ENCODE measurements at places on chromosomes 13 and 19.

- DNase-seq = no peak
These were observed 153.1 kb downstream of the LACC1 start for GRCh38 chr13:44032802-44033201.

GRCh38 chr19:48479686-48480085 is 10.5 kb downstream of the CYTH2 start:
- DNase-seq = no peak

- no peak for DNase-seq
These were observed 23.3 kb downstream of the SMIM24 start for GRCh38 chr19:3456925-3457527.

DNA sequence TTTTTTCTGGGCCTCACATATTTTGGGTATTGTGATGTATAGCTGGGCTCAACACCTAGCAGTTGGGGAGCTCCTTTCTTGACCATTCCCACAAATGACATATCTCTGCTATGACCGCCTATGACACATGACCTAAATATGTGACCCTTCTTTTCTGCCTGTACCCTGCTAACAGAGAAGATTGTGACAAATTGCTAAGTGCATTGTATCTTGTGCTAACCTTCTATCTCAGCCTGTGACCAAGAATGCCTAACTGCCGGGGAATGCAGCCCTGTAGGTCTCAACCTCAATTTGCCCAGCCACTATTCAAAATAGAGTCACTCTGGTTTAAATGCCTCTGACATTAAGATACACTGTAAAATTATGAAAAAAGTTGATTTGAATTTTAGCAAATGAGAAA is 6.8 kb upstream of the ZNF429 start:
- DNase-seq = no peak

DNA sequence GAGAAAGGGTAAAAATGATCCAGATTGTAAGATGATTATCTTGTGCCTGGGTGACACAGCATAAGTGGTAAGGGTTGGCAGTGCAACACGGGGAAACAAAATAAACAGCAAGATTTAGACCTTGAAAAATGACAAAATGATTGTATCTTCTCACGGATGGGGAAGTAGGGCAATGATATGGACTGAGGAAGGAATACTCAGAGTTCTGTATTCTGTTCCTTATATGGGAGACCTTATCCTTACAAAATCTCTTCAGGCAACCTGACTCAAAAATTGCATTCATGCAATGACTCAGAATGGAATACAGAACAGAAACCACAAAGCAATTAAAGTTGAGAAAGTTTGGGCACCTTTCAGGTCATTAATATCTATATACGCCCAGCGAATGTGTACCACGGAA is 149.0 kb downstream of the HS6ST3 start:
- no peak for DNase-seq

GRCh38 chr19:5567360-5567969 is at the start of gene TINCR:
Gene TINCR, minus strand, starts transcription at chr19:5567953.
- no peak for DNase-seq

- no peak for DNase-seq
These were observed 8.2 kb downstream of the FXYD5 start for GRCh38 chr19:35162471-35163326.

DNA sequence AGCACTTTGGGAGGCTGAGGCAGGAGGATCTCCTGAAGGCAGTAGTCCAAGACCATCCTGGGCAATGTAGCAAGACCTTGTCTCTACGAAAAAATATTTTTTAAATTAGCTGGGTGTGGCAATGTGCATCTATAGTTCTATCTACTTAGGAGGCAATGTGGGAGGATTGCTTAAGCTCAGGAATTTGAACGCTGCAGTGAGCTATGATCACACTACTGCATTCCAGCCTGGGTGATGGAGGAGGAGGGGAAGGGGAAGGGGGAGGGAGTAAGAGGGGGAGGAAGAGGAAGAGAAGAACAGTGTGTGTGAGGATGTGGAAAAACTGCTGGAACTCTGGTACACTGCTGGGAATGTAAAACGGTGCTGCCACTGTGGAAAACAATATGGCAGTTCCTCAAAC is 9.2 kb upstream of the CLIP3 start:
- no peak for DNase-seq

- DNase-seq = no peak
These were observed 838 bp downstream of the PPP2R1A start for GRCh38 chr19:52190487-52191293.

DNA sequence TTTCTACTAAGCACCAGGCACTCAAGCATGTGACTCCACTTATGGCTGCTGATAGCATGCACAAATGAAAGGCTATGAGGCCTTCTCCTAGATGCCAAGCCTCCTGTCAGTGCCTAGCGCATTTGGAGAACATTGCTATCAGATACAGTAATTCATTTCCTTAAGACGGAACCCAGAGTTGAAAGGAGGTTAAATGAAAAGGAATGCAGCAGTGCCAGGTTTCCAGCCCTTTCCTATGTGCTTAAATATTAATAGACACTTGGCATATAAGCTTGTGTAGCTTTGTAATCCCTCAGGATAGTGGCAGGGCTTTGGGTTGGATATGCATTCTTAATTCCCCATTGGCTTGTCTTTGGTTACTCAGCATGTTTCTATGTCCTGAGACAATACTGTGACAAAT is 140.1 kb upstream of the FRY start:
- DNase-seq = no peak

DNA sequence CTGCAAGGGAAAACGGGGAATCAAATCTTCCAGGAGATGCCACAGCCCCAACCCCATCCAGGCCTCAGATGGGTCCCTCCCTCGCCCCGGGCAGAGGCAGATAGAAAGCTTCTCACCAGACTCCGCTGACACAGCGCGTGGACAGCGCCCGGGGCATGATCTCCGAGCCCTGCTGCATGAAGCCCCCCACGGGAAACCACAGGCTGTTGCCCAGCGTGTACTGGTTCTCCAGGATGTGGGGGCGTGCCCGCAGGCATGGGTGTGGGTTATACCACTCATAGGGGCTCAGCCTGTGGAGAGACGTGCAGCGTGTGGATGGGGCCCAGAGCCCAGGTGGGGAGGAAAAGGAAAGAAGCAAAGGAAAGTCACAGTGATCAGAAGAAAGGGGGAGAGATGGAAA is 27.2 kb upstream of the ATP1A3 start:
- no peak for DNase-seq

GRCh38 chr13:81480634-81481033 is 1139.7 kb upstream of the SPRY2 start:
- no peak for DNase-seq

DNA sequence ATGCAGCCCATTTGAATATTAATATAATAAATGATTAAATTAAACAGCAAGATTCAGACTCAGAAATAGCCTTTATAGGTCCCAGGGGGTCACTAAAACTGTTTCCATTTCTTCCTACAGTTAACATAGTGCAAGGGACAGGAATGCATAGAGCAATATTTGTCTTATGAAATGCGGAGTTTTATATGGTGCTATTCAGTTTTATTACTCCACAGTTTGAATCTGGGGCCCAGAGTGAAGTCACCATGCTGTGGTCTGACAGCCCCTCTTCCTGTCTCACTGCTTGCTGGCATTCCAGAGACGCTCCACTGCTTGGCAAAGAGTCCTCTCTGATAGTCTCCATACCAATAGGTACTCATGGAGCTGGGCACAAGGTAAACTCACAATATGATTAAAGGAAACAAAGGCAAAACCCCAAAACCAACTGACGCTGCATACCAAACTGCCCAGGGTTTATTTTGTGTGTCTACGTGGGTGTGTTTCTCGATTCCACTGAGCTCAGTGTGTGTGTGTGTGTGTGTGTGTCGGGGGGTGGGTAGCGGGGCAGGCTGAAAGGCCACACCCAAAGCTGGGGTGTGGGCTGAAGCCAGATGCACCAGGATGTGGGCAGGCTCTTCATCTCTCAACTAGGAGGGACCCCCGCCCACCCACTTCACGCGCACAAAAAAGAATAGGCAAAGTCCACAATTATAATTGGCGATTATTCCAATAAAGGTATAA is 277.9 kb downstream of the TSHZ3 start:
- DNase-seq = no peak

DNA sequence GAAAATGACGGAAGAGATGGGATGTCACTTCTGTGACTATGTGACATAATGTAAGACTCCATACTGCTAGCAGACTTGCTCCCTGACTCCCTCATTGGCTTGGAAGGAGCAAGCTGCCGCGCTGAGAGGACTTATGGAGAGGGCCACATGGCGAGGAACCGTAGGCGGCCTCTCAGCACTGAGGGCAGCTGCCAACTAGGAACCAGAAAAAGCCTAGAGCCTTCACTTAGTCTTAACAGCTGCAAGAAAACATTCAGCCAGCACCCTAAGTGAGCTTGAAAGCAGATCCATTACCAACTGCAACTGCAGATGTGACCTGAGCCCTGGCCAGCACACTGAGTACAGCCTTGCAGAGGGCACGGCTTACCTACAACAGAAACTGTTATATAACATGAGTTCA is 33.9 kb downstream of the USP12 start:
- DNase-seq = no peak

DNA sequence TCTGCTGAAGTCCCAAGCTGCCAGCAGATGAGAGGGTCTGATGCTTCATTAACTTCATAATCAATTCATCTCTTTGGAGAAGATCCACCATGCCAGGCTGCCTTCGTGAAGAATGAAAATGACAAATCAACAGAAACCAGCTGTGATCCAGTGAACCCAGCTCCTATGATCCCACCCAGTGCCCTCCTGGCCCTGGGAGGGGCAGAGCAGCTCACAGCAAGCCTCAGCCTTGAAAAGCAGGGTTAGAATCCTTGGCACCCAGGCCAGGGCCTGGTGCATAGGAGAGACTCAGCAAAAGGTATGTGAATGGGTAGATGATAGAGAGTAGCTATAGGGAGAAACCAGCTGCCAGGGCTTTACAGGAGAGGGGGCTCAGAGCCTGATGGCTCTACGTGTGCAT is 43.6 kb upstream of the UQCRFS1 start:
- DNase-seq = no peak

DNA sequence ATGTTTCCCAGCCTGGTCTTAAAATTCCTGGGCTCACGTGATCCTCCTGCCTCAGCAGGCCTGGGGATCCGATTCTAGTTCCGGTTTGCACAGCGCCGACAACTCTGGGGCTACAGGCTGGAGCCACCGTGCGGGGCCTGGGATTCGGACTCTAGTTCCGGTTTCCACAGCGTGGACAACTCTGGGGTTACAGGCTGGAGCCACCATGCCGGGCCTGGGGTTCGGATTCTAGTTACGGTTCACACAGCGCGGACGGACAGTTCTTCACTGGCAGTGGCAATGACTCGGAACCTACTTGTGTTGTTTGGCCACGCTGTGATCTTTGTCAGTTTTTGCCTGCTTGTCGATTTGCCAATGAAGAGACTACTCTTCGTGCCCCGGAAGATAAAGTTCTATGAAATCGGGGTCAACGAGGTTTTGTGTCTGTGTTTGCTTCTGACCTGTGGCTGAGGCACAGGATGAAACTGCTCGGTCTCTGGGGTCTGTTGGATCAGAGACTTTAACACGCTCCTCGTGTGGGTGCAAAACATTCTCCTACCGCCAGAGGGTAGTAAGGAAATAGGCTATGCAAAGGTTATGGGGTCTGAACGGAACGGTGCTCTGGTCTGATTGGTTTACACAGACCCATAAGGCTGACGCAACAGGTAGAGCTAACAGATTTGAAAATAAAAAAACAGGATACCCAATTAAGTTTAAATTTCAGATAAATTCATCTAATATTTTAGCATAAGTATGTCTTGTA is 12.1 kb upstream of the ZSCAN1 start:
- no peak for DNase-seq

- DNase-seq = no peak
These were observed 1.9 kb downstream of the MKNK2 start for GRCh38 chr19:2048959-2049740.

DNA sequence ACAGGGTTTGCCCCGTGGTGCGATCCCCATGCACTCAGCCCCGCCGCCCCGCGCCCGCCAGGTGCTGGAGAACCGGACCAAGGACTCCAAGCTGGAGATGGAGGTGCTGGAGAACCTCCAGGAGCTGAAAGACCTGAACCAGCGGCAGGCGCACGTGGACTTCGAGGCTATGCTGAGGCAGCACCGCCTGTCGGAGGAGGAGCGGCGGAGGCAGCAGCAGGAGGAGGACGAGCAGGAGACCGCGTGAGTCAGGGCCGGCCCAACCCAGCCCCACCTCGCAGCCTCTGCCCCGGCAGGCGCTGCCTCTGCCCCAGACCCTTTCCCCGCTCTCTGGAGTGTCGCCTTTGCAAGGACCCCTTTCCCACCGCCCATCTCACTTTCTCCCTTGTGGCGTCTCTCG is 11.3 kb downstream of the YJU2 start:
- no peak for DNase-seq

DNA sequence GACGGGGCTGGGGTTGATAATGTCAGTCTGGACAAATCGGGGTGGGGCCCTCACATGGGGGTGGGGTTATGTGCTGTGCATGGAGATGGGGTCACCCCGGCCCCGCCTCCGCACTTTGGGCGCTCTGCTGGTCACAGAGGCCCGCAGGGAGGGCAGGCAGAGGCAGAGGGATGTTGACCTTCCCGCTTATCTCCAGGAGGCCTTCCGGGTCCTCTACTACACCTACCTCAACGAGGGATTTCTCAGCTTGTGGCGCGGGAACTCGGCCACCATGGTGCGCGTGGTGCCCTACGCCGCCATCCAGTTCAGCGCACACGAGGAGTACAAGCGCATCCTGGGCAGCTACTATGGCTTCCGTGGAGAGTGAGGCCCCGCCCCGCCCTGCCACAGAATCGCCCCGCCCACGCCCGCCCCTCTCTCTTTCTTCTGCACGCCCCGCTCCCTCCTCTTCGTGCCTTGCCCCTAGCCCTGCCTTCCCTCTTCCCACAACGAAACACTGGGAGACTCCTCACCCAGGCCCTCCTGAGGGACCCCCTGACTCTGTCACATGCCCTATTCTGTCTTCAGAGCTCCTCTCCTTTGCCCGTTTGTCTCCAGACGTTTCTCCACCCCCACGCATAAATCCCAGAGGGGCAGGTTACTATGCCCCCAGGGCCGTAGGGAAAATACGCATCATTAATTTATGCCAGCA is 32.8 kb downstream of the TMEM161A start:
- DNase-seq = peak; percentile 13

GRCh38 chr13:111165241-111166010 is 50.3 kb downstream of the ARHGEF7 start:
- DNase-seq = no peak

GRCh38 chr19:43776286-43776685 is 4.5 kb downstream of the KCNN4 start:
- no peak for DNase-seq

DNA sequence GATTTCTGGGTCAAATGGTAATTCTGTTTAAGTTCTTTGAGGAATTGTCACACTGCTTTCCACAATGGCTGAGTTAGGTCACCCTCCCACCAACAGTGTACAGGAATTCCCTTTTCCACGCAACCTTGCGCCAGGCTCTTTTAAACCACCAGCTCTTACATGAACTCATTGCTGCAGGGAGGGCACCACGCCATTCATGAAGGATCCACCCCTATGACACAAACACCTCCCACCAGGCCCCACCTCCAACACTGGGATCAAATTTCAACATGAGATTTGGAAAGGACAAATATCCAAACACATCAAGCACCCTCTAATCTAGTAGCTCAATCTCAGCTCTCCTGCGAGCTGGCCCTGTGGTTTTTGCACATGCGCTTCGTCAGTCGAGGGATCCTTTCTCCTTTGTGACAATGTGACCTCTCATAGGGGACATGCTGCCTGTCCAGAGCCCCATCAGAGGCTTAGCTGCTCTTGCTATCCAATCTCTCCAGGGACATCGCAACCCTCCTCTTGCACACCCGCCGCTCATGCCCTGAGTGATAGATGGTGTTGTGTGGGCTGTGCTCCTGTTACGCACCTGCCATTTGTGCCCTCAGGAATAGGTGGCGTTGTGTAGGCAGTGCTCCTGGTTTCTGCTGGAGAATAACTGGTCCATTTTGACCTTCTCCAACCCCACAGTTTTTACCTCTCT is 328.0 kb downstream of the UQCRFS1 start:
- no peak for DNase-seq

Measured in GM12878 (cell line).